ENCODE measurements at places on chromosomes 12 and 14. TPM values are rescaled to one million over a fixed set of nuclear protein-coding genes. Genes with fewer than 3 reads are reported as not detected.

GRCh38 chr14:99792551-99793212, 531 bp upstream of the EML1 start:
- no peak for DNase-seq

- no peak for DNase-seq
Measured at GRCh38 chr12:49920241-49920914, 16.7 kb upstream of the FAIM2 start.

DNA sequence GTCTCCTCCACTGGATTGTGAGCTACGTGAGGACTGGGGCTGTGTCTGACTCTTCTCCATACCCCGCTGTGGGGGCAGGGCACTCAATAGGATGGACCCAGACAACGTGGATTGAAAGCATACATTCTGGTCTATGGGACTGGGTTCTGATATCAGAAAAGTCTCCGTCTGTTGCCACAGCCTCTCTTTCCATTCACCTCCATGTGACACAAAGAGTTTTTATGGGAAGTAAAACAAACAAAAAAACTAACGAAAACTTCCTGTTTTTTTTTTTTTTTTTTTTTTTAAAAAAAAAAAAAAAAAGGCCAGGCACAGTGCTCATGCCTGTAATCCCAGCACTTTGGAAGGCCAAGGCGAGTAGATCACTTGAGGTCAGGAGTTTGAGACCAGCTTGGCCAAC, 44.7 kb downstream of the SLC8A3 start:
- no peak for DNase-seq

DNA sequence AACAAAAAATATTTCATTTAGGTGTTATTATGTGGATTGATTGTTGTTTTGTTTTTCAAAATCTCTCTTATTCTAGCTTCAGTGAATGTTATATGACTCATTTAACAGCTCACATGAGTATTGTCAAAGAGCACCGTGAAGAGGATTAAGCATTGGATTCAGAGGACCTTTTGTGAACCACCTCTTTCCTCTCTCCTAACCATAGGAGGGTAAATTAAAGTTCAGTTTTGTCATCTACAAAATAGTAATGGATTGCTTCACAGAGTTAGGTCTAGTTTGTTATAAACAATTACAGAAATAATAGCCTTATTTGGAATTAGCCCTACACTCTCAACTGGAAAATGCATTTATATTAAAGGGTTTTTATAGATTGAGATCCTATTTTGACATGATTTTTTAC, 962 bp upstream of the KERA start:
- DNase-seq: no peak

- no peak for DNase-seq
Measured at GRCh38 chr12:42382013-42382696, 56.2 kb downstream of the PPHLN1 start.

- no peak for DNase-seq
Measured at GRCh38 chr12:92462527-92462926, 240.3 kb upstream of the PLEKHG7 start.

- no peak for DNase-seq
Measured at GRCh38 chr12:104464899-104465298, 8.2 kb downstream of the CHST11 start.

Gene HHIPL1
- 4.8 TPM for total RNA-seq

Gene PRH2
- not detected for total RNA-seq

Gene CMKLR1
- total RNA-seq: 12.0 TPM
